ENCODE measurements at places on chromosomes 6 and 20. TPM values are rescaled to one million over a fixed set of nuclear protein-coding genes. Genes with fewer than 3 reads are reported as not detected.

Gene FAM184A
- 20.0 TPM for total RNA-seq

- DNase-seq, result no peak
Measured at GRCh38 chr6:19554356-19555225, 282.6 kb upstream of the ID4 start.

- no peak for DNase-seq
Measured at GRCh38 chr20:36273414-36274180, 32.5 kb upstream of the DLGAP4 start.

GRCh38 chr6:24961852-24962251, 26.1 kb upstream of the RIPOR2 start:
- no peak for DNase-seq

DNA sequence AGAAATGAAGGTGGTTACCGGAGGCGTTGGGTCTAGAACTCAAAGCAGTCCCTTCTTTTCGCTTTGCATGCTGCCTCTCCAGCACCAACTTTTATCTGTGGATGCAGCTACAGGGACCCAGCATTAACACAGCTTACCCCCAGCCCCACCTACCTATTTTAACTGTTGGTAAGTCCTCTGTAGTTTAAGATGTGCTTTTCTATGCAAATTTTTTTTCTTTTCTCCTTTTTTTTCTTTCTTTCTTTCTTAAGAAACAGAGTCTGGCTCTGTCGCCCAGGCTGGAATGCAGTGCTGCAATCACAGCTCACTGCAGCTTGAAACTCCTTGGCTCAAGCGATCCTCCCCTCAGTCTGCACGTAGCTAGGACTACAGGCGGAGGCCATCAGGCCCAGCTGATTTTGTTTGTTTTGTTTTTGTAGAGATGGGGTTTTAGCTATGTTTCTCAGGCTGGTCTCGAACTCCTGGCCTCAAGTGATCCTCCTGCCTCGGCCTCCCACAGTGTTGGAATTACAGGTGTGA, 6.5 kb upstream of the USP45 start:
- DNase-seq, result no peak

DNA sequence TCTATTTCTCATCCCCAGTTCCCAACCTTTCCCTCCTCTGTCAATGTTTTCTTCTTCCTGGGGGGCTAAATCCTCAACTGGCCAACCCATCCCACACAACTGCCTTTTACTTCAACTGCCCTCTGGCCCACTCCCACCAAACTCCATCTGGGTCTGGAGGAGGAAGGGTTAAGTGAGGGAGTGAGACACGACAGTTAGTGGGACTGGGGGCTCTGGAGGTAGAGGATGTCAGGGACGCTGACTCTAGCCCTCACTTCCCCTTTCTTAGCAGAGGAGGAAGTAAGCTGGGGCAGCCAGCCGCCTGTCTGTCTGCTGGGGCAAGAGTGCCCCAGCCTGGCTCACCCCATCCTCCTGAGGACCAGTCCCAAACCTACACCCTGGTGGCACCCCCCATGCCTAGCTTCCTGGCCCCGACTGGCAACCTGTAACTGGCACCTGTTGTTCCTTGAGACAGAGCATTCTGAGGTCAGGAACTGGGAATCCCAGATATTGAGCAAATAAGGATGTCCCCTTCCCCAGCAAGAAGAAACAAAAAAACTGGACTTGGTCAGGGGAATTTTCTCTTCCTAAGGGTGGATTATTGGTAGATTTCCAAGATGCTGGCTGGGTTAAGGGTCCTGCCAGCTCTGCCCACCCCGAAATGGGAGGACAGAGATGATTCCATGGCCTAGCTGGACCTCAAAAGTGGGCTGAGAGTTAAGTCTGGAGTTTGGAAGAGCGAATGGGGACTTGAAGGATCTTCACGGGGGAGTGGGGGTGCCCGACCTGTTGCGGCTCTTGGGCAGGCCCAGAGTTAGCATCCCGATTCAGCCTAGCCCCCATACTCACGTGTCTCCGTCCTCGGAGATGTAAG, 971 bp downstream of the NFKBIE start:
- DNase-seq, result no peak

Measured in glutamatergic neuron (in vitro differentiated cells).